Stimulated activated naive B cell treated with anti-CD40 and anti-IgM and Interleukin-4, amounts not matched to agents 10 μg/mL and 1 μg/mL and 100 μg/mL, for 72 hours (primary cell): ENCODE measurements at places on chromosomes 2 and 18.
A peak's percentile ranks its signal among the peaks of the same experiment; 100 is the strongest.

DNA sequence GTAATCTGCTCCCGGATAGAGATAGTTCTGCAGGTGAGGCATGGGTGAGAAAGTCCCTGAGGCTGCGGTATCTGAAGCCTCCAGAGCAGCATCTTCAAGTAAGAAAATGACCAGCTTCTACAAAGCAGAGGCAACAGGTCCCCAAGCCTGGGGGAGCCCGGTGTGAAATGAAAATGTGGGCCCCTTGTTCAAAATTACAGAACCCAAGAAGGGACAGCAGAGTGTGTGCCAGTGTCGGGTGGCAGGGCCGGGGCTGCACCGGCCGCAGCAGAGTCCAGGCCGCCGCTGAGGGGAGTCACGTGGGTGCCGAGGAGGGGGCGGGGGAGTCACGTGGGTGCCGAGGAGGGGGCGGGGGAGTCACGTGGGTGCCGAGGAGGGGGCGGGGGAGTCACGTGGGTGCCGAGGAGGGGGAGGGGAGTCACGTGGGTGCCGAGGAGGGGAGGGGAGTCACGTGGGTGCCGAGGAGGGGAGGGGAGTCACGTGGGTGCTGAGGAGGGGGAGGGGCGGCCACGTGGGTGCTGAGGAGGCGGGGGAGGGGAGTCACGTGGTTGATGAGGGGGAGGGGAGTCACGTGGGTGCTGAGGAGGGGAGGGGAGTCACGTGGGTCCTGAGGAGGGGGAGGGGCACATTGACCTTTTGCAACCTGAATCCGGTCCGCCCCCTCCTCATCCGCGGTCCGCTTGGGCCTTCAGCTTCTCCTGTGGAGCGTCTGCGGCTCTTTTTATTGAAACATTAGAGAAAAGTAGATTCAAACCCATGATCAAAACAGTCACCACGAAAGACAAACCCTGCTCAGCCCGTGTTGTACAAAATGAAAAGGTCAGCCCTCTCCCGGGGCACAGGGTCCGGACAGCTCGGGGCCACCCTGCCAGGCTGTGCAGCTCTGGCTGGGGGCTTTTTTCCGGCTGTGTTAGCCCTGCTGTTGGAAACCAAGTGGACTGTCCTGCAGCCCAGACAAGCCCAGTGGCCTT is 10.4 kb downstream of the COLEC11 start:
- DNase-seq, result no peak

DNA sequence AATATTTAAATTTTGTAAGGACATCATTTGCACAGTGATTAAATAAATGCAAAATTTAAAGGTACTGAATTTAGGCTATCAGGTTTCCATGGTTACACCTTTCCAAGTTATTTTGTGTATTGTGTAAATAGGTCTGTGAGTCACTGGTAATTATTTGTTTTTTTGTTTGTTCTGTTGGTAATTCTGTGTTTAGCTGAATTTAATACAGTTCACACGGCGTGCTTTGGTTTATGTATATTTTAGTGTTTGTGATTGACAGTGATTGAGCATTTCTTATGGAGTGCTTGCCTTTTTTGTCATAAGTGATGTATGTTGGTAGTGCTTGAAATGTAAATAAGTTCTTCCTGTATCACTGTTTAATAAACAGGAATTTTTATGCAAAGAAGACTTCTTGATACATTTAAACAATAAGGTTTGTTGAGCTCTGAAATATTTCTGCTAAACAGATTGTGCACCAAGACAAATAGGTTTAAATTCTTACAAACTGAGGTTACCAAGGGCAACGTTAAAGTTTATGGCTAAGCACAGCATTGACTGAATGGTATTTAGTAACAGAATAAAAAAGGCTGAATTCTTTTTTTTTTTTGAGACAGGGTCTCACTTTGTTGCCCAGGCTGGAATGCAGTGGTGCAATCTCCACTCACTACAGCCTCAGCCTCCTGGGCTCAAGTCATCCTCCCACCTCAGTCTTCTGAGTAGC is 38.3 kb upstream of the DLX1 start:
- DNase-seq, result no peak

GRCh38 chr18:34544930-34545329 is 165.2 kb upstream of the DTNA start:
- no peak for DNase-seq

- peak; percentile 83 for DNase-seq
Measured at GRCh38 chr2:231674587-231675338, 33.6 kb upstream of the PTMA start.

GRCh38 chr2:2656115-2657011 is 325.3 kb upstream of the MYT1L start:
- DNase-seq, result no peak
